HL-60 (cell line): ENCODE measurements at places on chromosomes 5 and 9.

DNA sequence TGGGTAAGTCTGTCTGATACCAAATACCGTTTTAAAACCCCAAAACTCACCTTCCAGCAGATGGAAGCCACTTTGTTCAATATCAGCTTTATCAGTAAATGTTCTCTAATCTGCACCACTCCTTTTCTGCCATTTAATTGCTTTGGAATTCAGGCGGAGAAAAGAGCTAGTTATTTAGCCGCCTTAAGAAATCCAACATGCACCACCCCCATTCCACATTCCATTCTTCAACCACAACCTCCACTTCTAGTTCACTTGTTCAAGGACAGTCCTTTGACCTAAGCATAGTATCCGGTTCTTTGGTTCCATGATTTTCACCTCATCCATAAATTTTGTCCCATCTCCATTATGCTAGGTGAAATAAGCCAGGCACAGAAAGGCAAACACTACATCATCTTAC is 240.1 kb downstream of the DNAH5 start:
- no peak for DNase-seq

GRCh38 chr5:143708672-143709071 is 103.3 kb upstream of the HMHB1 start:
- DNase-seq, result no peak

GRCh38 chr5:40554813-40555212 is 124.9 kb upstream of the PTGER4 start:
- no peak for DNase-seq

DNA sequence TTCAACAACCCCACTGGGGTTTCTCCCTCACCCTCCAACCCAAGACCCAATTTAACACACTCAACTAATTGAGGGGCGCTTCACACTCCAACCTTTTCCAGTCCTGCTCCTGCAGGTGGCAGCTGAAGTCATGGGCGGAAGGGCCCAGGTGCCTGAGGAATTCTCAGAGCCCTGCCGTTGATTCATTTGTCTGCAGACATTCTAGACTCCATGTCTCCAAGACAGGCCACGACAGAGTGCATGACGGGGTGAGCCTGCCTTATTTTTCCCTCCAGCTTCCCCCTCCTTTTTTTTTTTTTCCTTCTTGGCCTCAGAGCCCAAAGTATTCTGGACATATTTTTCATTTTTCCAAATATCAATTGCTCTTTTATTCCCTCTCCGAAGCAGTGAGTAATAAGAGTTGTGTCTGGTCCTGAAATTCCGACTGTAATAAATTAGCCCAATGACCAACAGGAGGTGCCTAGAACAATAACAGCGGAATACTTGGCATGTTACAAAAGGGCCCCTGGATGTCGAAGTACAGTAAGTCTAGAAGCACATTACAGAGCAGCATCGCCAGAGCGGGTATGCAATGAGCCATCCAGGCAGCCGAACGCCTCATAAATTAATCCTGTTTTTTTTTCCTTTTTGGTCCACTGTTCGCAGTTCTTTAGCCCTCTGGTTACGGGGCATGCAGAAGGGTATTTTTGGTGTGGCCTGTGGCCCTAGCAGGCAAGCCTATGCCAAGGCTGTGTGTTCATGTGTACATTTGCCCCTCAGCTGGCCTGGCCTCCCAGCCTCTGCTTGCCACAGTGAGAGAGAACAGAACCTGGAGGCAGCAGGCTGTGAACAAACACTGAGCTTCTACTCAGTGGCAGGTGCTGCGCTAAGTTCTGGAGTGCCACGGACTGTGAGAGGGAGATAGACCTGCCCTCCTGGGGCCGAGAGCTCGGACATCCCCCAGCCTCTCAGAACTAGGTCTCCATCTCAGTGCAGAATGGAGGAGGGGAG is 8.6 kb upstream of the SMIM23 start:
- no peak for DNase-seq

- DNase-seq, result no peak
Observed at GRCh38 chr9:121700165-121700831, 48.9 kb downstream of the DAB2IP start.

GRCh38 chr5:35919191-35919590 is 19.2 kb downstream of the CAPSL start:
- no peak for DNase-seq

GRCh38 chr5:111411301-111411700 is 101.0 kb downstream of the STARD4 start:
- no peak for DNase-seq
